ENCODE measurements at places on chromosomes 1 and 21.

DNA sequence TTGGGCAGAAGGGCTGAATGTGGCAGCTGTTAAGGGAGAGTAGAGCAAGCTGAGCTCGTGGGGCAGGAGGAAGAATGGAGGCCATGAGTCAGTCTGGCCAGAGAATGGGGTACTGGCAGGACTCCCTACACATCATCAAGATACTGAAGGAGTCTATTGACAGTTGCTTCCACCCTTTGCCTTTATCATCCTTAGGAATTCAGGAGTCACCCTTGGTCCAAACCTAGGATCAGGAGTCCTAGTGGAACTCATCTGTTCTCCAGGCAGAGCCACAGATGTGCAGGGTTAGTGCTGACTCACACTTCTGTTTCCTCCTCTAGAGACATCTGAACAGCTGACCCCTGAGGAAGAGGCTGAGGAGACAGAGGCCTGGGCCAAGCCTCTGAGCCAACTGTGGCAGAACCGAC, 18.7 kb upstream of the ST3GAL3 start:
- DNase-seq, result peak; percentile 46

DNA sequence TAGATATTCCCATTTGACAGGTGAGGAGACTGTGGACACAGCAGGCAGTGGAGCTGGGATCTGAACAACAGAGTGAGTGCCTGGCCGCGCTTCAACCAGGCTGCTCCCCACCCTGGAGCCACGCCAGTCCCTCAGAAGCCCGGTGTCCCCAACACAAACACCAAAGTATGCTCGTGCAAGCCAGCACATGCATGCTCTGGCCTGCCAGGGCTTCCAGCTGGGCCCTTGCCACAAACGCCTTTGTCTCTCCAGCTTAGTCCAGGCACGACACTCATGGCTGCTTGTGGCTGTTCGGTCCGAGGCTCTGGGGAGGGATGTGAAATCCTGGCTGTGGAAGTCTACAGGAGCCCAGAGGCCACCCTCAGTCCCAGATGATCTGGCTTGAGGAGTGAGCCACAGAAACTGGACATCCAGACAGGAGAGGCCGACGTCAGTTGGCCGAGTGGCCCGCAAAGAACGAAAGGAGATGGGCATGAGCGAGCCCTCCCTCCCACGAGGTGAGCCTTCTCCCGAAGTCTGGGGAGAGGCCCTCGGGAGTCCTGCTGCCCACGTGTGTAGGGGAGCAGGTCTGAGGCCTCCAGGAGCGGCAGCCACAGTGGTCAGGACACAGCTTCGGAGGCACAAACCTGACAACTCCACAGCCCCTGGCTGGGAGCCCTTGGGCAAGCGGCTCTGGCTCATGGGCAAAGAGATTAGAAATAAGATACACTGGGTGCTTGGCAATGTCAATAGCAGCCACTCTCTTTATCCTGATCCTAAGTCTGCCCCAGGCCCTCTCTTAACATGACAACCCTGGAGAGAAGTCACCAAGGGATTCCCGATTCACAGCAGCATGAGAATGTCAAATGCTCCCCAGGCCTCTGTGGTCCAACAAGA, 117.1 kb upstream of the IFFO2 start:
- DNase-seq, result no peak

DNA sequence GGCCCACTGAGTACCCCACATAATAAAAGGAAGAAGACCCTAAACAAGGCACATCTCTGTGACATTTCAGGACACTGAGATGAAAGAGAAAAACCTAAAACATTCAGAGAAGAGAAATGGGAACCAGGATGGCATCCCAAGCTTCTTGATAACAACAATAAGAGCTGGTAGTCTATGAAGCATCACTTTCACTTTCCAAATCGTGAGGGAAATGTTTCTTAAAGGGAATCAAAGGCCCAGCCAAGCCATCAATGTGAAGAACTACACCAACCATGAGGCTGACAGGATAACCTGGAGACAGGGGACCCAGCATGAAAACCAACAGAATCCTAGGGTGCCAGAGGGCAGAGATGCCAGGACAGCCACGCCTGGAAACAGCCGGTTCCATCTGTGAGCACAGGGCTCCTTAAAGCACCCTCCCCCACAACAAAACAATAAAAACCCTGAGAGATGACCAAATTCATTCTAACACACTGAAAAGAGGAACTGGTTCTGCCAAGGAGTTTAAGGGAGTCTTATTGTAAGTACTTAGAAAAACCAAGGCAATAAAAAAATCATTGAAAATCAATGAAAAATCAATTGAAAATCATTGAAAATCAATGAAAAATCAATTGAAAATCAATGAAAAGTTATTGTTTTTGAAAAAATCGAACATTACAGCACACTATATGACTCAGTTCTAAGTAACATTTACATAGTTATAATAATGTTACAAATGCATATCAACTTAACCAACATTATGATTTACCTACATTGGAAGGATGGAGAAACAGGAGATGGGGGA, 141.5 kb upstream of the ERG start:
- no peak for DNase-seq

DNA sequence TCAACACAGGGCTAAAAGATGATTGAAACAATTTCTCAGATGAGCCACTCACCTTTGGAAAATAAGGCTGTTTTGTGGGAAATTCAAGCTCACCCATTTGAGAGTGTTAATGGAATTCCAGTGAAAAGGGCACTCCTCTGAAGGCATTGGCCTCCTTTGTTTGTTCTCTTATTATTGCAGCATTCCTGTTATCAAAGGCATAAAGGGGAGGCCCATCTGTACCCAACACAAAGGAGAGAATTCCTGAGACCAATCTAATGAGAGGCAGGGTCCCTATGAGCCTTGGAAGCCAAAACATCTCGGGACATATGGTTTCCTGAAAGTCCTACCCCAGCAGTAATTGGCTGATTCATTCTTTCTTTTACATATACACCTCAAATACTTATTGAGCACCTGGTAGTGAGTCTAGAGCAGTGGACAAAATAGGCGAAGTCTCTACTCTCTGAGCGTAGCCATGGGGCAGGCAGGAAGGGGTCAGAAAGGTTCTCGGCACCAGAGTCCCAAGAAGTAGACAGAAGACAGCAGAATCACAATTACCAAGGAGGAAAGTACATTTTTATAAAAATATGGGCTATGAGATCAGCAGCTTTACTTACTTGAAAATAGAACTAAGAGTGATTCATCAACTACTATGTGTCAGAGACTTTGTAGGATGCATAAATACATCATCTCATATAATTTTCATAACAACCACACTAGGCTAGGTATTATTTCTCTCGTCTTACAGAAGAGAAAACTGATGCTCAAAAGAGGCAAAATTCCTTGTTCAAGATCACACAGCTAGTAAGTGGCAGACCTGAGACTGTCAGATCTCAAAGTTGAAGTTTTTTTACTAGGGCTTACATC, 218.7 kb downstream of the DAB1 start:
- DNase-seq, result no peak

DNA sequence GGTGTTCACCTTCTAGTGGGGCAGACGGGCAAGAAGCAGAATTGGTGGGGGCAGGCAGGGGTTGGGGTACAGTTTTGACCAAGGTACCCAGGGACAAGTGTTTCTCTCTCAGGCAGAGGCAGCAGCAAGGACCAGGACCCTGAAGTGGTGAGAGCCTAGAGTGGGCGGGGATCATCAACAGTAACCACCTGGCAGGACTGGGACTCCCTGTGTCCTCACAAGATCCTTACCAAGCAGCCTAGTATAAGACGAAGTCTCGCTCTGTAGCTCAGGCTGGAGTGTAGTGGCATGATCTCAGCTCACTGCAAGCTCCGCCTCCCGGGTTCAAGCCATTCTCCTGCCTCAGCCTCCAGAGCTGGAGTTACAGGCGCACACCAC, 3.2 kb upstream of the NADK start:
- no peak for DNase-seq

DNA sequence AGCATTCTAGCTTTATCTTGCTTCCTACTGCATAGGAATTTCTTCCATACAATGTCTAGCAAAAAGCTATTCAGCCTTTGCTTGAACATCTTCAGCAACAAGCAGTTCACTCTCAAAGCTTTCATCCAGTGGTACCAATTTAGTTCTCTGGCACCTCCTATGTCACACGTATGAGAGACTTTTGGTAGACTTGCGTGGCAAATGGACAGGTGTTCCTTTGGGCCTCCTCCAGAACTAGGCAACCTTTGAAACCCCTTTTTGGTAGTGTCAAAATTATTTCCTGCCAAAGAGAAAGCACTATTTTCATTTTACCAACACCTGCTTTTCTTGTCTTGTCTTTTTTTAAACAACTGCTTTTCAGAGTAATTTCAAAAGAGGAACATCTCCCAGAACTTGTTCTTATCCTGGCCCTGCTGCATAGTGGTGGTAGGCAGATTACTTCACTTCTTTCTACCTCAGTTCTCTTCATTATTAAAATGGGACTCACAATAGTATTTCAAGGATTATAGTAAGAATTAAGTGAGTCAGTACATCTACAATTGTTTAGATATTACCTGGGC, 122.4 kb downstream of the MAST2 start:
- no peak for DNase-seq

GRCh38 chr21:34989337-34990151, 59.6 kb downstream of the RUNX1 start:
- no peak for DNase-seq

GRCh38 chr1:16348414-16349182, 3.7 kb downstream of the FBXO42 start:
- peak; percentile 79 for DNase-seq

GRCh38 chr1:34369701-34370455, 193.2 kb downstream of the C1orf94 start:
- DNase-seq, result no peak

- peak; percentile 1 for DNase-seq
These were observed 1355.7 kb upstream of the ADGRL2 start for GRCh38 chr1:80445033-80445432.

DNA sequence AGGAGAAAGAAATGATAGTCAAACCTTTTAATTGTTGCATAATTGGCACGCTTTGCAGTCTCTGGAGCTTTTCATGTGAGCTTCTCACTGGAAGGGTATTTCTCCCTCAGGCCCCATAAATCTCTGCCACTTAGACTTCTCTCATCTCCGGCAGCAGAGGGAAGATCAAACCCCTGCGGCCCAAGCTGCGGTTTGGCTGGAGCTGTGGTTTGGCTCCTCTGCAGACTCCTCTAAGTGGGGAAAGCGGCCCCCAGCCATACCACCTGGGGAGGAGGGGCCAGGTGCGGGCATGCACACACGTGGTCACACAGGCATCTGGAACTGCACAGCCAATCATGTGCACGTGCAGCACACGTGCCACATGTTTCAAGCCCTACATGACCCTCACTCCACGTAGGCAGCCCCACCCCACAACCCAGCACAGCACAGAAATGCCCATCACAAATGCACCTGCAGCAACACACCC, 58.3 kb downstream of the UBE2T start:
- peak; percentile 96 for DNase-seq

DNA sequence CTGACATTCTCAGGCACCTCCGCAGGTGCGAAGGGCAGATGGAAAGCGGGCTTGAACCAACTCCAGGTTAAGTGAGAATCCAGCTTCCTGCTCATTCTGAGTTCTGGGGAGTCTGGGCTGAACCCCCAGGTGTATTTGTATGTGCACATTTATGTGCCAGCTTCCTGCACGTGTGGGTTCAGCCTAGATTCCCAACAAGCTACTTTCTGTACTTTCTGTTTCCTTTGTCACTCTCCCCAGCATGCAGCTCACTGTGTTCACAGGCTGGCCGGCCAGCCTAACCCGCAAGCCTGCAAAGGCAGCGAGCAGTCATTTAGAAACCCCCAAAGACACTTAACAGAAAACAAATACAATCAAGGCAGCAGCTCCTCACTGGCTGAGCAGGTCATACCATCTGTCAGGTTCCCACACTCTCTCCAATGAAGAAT, 1.3 kb upstream of the IL19 start:
- DNase-seq, result no peak

DNA sequence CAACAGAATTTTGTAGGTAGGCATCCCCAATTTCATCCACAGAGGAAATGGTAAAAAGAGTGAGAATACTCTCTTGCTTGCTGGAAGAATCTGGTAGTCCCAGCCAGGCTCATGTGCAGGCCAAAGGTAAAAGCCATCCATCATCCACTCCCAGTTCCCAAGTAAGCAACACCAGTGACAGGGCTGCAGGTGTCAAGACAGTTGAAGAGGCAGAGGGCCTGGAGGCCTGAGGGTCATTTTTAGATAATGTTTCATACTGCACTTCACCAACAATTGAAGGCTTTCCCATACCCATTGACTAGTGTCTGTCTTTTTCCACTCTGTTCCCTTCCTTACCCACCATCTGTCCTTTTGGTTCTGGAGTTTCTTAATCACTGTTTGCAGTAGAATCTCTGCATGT, 141.7 kb upstream of the L1TD1 start:
- no peak for DNase-seq

DNA sequence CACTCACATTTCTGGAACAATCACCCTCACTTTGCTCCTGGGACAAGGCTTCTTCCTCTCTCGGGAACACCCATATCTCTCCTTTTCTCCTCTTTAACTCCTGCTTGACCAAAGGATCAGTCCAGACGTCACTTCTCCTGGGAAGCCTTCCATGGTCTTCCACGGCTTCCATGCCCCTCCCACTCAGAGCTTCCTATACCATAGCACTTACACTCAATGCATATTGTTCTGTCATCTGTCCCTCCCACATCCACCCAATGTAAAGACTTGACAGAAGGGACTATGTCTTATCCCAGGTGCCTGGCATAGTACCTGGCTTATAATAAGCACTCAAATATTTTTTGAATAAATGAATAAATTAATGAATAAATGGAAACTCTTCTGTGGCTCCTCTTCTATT, 28.2 kb downstream of the CD34 start:
- DNase-seq, result no peak

- DNase-seq, result no peak
These were observed 63.2 kb downstream of the TTC3 start for GRCh38 chr21:37136261-37136660.

DNA sequence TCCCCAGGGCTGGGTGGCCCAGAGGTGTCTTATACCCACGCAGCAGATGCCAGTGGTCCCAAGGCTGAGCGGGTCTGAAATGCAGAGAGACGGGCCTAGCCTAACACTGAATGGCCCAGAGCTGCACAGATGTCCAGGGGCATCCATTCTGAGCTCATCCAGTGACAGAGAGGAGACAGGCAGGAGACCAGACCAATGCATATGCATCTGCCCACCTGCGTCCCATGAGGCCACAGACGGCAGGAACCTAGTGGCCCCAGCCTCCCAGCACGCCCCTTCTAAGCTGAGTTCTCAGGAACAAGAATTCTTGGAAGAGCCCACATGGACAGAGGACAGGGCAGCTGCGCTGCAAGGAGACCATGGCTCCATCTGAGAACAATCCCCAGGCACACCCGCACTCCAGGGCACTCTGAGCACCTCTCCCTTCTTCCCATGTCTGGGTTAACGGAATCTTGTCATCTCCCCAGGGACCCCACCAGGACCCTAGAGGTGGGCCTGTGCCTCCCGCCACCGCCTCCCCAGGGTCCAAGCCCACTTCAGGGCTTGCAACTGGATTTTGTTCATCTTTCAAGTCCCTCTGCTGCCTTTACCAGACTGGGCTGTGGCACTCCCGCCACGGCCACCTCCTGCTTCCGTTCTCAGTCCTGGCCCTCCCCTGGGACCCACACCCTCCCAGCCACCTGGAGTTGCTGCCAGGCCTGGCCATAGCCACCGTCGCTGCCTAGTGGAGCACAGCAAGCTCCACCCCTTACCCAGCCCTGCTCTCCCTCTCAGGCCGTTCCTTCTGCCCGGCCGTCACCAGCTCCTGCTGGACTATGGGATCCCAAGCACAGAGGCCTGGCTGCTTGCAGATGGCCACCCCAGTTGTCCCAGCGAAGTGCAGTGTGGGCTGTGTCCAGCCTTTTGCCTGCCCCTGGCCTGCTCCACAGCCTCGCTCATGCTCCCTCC, 3.3 kb downstream of the WNT3A start:
- DNase-seq, result no peak
